ENCODE measurements at places on chromosomes 1 and 21. TPM values are rescaled to one million over a fixed set of nuclear protein-coding genes. Genes with fewer than 3 reads are reported as not detected.

GRCh38 chr1:74053407-74053806 is 144.6 kb downstream of the LRRIQ3 start:
- DNase-seq, result no peak

DNA sequence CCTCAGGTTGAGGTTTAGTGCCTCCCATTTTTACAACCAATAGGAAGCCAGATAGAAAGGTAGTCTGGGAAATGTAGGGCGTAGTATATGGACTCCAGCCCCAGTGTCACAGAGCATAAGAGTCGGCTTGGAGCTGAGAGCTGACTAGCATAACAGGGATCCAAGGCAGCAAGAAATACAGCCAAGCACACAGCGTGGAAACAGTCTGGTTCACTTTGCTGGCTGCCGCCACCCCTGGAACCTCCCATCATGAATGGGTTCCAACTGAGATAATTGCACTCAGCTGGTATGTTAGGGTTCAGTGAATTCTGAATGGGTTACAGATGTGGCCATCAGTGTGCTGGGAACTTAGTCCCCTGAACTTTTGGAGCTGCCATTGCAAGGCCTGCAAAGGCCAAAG is 76.7 kb upstream of the GPR88 start:
- DNase-seq, result no peak

GRCh38 chr1:92441697-92442342 is 44.9 kb downstream of the GFI1 start:
- DNase-seq, result no peak

GRCh38 chr1:75131565-75132241 is 2.5 kb upstream of the LHX8 start:
- DNase-seq, result no peak

DNA sequence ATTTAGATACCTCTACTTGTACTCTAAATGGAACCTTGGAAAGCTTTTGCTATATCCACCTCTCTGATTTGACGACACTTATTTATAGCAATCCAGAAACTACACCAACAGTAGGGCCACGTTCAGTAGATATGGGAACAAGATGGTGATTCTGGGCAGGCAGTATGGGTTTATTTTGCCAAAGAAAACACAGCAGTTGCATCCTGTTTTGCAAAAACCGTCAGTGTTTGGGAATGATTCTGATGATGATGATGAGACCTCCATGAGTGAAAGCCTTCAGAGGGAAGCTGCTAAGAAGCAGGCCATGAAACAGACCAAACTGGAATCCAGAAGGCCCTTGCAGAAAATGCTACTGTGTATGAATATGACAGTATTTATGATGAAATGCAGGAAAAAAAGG is 41.5 kb upstream of the NEXN start:
- no peak for DNase-seq

DNA sequence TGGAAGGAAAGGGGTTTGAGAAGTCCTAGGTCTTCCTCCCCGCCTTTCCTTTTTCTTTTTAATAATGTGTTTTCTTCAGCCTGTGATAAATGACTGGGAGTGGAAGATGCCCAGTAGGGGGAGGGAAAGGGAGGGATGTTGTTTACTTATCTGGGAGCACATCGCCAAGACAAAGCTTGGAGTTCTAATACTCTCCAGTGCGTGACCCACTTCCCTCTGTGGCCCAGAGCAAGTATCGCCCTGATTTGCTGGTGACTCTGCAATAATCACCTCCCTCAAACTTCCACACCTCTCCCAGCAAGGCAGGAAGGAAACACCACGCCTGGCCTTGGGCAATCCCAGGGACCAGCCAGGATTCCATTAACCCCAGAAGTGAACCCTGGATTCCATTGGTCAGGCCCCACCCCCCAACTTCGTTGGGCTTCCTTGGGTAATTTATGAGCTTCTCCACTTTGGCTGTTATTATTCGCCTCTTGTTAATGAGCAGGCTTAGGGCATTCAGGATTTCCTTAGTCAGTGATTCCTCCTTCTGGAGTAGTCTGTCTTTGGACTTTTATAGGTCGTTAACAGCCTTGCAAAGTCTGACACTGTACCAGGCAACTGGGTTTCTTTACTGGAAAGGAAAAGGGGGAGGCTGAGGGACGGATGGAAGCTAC is 24.3 kb upstream of the GRHL3 start:
- DNase-seq, result peak; percentile 67

- no peak for DNase-seq
Measured at GRCh38 chr1:62260688-62261087, 58.5 kb downstream of the KANK4 start.

- peak; percentile 67 for DNase-seq
Measured at GRCh38 chr21:26169611-26170470, 729 bp downstream of the APP start.

DNA sequence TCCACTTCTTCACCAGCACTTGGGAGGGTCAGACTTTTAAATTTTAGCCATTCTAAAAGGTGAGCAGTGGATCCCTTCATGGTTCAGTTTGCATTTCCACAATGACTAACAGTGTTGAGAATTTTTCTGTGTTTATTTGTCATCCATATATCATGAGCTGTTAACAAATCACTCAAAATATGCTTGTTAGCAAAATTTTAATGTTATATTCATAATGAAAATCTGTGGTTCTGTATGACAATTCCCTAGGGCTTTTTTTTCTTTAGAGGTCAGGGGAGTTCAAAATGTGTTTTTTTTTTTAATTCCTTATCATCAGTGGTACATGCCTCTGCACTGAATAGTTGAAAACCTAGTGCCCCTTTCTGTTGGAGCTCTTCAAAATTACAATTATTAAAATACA is 682.2 kb upstream of the ADGRL2 start:
- DNase-seq, result no peak

DNA sequence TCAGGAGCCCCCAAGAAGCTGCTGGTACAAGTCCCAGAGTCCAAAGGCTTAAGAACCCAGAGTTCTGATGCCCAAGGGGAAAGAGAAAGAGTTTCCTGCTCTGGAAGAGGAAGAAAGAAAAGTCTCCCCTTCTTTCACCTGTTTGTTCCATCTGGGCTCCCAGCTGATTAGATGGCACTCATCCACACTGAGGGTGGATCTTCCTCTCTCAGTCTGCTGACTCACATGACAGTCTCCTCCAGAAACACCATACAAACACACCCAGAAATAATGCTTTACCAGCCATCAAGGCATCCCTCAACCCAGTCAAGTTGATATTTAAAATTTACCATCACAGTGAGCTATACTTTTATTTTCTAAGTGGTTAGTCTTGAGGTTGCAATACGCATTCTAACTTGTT is 257.9 kb downstream of the PAPPA2 start:
- DNase-seq, result no peak

Gene OR2C3
- 1.4 TPM for polyA plus RNA-seq

Gene MROH9
- not detected for polyA plus RNA-seq

Gene SLC16A4
- 112 TPM for polyA plus RNA-seq
